ENCODE measurements at places on chromosomes 1 and 21.
A peak's percentile ranks its signal among the peaks of the same experiment; 100 is the strongest.

DNA sequence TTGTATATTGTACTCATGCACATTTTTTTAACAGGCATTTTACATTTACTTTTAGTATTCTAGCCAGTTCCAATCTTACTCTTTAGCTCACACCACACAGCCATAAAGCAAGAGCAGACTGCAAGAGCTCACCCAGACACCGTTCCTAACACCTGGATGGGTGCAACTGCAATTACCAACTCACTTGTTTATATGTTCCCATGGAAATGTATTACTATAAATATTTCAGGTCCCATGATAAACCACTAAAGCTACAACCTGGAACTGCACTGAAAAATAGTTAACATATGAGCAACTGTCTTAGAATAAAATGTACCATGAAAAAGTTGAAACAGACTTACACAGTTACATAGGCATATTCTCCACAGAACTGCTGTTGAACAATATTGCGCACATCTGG, 30.8 kb downstream of the USP48 start:
- peak; percentile 45 for DNase-seq

- no peak for DNase-seq
Observed at GRCh38 chr1:196857188-196857587, 30.7 kb upstream of the CFHR4 start.

GRCh38 chr1:110811529-110811928, 61.4 kb upstream of the CD53 start:
- no peak for DNase-seq

DNA sequence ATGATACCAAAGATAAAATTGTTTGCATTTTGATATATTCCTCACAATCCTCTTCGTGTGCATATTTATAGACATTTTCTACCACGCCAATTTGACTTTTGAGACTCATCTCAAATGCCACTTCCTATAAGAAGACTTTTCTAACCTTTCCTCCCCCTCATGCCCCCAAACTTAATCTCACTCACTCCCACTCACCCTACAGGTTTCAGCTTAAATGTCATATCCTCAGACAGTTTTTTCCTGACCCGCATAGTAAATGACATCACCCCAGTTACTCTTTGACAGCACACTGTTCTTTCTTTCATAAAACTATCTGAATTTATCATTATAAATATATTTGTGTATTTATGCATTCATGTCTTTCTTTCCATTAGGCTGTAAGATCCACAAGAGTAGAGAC, 29.6 kb upstream of the RGS8 start:
- DNase-seq, result no peak

- DNase-seq, result no peak
Observed at GRCh38 chr1:229031061-229031460, 239.8 kb upstream of the RAB4A start.

DNA sequence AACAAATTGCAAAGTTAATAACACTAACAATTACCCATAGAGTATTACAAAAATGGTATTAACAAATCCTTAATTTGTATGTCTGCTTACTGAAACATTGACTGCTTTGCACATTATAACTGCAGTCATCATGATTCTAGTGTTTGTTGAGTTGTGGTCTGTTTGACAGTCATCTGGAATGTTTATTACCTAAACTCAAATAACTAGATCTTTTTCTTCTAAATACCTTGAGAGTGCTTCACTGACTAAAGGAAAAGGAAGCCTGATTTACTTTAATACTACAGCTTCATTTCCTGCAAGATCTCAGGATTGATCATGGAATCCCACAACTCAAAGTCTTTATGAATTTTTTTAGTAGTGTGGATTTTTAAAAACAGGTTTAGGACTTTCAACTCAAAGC, 70.0 kb downstream of the HMCN1 start:
- no peak for DNase-seq

DNA sequence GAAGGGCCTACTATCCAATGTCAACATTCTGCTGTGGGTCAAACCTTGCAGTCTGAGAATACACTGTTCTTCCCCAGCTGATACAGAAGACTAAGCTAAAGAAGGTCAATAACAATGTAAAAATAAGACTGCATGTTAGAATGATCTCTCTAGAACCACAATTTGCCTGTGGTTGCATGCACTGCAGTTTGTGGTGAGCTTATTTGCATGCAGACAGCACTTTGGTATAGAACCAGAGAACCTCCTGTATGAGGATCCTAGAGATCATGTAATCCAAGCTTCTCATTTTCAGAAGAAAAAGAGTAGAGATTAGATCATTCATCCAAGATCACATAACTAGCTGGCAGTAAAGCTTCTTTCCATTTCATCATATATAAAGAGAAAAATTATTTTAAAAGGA, 15.8 kb downstream of the SYNJ1 start:
- no peak for DNase-seq

DNA sequence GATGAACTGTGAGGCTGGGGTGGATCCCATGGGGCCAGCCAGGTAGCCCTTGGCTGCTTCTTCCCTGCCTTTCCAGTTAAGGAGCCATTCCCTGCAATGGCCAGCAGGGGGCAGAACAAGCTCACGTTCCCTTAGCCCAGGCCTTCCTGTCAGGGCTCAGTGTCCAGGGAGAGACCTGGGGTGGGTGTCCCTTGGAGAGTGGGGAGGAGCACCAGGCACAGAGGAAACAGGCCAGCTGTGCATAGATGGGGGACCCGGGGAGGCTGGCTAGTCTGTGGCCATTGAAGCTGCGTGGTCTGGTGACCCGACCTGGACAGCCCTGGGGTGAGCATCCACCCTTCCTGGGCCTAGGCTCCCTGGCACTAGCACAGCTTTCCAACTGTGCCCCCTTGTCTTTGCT, 13.2 kb upstream of the EPS8L3 start:
- peak; percentile 84 for DNase-seq

DNA sequence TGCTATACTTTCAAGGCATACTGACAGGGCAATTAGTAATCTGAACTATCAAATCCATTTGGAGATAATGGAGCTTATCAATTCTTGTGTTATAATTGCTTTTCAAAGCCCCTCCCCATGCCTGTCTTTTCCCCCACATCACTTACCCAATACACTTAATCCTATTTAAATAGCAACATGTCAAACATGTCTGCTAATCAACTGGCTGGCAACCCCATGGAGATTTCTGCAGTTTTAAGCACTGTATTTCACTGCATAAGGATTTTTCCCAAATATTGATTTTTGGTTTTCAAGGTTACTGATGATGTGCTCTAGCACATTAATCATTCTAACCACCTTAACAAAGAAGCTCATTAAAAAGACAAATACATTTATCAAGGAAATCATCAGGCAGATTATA, 800.3 kb downstream of the PLA2G4A start:
- no peak for DNase-seq

- peak; percentile 64 for DNase-seq
Observed at GRCh38 chr1:197180252-197180878, 33.9 kb upstream of the ASPM start.

DNA sequence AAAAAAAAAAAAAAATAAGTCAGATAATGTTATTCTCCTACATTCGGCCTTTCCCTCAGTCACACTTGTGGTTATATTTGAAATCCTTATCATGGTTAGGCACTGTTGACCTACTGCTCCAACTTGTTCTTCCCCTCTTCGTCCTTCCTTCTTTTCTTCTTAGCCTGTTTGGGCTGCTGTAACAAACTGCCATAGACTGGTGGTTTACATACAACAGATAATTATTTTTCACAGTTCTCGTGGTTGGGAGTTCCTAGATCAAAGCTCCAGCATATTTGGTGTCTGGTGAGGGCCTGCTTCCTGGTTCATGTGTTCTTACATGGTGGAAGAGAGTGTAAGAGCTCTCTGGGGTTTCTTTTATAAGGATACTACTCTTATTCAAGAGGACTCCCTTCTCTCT, 73.4 kb downstream of the RABGAP1L start:
- no peak for DNase-seq

- no peak for DNase-seq
Observed at GRCh38 chr1:10776190-10776905, 20.1 kb downstream of the CASZ1 start.

All from fibroblast of villous mesenchyme (primary cell).